ENCODE measurements at places on chromosomes 12 and 14.

GRCh38 chr14:79855789-79856188 is 355.5 kb downstream of the DIO2 start:
- no peak for DNase-seq

DNA sequence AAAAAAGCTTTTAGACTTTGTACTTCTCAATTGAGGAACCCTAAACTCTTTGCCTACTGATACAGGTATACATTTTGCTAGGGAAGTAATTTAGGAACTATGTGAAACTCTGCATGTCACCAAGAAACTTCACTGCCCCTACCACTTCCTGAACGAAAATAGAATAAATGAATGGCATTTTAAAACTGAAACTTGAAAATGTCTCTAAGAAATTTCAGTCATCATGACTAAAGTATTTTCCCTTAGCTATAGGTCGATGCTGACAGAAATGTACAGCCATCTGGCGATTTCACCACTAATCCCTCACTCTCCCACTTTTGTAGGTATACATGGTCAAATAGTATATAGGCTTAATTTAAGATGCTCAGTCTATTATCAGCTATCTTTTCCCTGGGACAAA is 194.9 kb upstream of the SYT10 start:
- DNase-seq = no peak

GRCh38 chr14:61244009-61244408 is 37.1 kb downstream of the TMEM30B start:
- no peak for DNase-seq

DNA sequence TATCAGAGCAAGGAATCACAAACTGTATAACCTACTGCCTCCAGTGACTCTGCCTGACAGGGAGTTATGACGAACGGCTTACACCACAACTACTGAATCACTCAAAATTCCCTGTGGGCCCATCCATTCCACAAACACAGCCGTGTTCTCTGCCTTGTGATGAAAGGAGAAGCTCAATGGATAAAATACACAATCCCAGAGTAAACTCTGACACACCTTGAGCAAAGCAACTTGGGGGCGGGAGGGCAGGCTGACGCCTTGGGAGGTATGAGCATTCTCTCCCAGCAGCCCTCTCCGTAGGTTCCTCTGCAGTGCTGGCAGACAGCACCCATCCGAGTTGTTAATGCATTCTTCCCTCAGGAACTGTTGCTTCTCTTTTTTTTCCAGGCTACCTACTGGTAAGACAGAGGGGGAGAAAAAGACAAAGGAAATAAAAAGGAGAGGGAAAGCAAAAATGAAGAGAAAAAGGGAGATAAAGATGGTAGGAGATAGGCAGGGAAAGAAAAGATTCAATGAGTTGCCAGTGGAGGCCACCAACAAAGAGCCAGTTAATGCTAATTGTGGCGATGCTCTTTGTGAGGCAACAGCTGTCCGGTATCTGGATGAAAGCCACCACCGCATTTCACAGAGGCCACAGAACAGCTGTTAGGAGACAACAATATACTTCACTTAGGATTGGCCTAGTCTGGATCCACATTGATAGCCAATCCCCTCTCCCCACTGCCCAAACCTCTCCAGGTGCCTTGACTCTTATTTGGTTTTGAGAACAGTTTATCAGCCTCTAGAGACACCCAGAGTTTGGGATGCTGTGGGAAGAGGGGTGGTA is 4.7 kb upstream of the DIO2 start:
- no peak for DNase-seq

DNA sequence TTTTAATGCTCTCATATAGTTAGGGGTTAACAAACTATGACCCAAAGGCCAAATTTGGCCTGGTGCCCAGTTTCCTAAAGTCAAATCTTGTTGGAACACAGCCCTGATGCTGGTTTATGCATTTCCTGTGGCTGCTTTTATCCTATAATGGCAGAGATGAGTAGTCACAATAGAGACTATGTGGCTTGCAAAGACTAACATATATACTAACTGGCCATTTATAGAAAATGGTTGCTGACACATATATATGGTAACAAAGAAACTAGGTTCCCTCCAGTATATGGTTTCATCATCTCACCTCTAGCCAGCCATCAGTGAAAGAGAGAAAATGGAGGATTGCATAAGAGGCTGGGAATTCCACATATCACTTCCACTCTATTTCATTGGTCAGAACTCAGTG is 10.8 kb downstream of the NAV3 start:
- no peak for DNase-seq

DNA sequence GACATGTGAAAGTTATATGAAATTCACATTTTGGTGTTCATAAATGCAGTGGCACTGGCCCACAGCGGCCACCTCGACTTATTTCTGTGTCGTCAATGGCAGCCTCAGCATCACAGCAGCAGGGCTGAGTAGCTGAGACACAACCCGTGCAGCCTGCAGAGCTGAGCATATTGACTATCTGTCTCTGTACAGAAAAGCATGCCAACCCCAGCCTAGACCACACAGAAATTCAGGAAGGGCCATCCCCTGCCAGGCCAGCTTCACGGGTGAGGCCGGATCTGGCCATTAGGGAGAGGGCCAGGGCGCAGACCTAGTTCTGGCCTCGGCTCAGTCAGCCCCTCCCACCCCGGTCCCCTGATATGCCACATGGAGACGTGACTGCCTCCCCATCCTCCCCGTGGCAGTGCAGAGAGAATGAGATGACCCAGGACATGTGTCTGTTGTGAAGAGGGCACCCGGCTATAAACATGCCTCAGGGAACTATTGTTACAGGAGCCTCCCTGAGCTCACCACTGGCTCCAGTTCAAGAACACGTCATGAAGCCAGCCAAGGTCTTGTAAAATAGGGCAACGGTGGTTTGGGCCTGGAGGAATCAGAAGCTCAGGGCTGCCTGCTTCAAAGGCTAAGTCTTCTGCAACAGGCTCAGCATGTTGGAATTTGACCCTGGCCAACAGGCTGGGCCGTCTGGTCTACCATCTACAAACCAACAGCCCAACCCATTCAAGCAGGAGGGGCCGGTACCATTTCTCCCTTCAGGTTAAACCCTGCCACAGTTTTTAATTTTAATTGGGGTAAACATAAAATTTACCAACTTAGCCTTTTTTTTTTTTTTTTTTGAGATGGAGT is 25.5 kb downstream of the SCARB1 start:
- DNase-seq = no peak

- DNase-seq = no peak
Measured at GRCh38 chr12:14057895-14058294, 76.5 kb upstream of the GRIN2B start.
